ENCODE measurements at places on chromosomes 5 and 9.
A peak's percentile ranks its signal among the peaks of the same experiment; 100 is the strongest.

GRCh38 chr9:124860582-124861341, 995 bp downstream of the RPL35 start:
- no peak for DNase-seq

- DNase-seq, result no peak
These were observed 221.3 kb downstream of the TRIM36 start for GRCh38 chr5:114948363-114948762.

- no peak for DNase-seq
These were observed 42.4 kb downstream of the CWC27 start for GRCh38 chr5:64811050-64811640.

DNA sequence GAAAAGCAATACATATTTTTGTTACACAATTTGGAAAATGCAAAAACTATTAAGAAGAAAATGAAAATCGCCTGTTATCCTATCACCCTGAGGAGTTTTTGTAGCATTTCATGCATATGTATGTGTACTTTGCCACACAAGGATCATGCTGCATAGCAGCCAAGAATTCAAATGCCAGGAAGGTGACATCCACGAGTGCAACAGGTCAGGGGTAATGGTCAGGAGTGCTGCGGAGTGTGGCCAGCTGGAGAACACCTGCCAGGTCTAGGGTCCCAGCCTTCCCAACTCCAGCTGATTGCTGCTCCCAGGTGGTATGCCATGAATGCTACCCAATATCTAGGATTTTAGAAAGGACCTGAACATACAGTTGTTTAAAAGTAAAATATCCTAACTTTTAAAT, 617.1 kb downstream of the PRELID2 start:
- DNase-seq, result no peak

DNA sequence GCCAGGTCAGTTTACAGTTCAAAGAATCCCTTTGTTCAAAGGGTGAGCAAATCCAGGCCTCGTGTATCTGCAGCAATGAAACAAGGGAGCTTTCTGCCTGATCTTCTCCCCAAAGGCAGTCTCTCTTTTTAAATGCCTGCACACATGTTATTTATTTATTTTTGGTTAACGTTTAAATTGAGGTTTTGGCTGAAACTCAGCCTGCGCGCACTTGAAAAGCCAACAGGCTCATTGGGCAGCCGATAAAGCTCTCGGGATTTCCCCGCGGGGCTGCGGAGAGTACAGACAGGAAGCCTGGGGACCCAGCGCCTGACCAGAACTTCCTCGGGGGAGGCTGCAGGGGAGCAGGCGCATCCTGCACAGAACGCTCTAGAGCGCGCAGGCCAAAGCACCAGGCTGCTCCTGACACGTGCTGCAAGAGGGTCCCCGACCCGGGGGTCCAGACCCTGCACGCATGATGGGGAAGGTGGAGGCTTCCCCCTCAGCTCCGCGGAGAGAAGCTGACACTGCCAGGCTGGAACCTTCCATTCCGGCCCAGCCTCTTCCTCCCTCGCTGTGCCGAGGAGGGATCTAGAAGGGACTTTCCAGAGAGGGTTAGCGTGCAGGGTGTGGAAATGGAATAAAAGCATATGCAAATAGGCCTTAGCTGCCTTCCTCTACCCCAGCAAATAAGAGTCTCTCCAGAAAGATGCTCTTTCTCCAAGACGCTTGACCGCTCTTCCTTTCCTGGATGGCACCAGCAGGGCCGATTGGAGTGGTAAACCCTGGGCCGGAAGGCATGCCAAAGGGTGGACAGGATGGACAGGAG, 46.1 kb downstream of the PTTG1 start:
- peak; percentile 63 for DNase-seq

GRCh38 chr5:152151940-152152339, 227.3 kb upstream of the GLRA1 start:
- no peak for DNase-seq

DNA sequence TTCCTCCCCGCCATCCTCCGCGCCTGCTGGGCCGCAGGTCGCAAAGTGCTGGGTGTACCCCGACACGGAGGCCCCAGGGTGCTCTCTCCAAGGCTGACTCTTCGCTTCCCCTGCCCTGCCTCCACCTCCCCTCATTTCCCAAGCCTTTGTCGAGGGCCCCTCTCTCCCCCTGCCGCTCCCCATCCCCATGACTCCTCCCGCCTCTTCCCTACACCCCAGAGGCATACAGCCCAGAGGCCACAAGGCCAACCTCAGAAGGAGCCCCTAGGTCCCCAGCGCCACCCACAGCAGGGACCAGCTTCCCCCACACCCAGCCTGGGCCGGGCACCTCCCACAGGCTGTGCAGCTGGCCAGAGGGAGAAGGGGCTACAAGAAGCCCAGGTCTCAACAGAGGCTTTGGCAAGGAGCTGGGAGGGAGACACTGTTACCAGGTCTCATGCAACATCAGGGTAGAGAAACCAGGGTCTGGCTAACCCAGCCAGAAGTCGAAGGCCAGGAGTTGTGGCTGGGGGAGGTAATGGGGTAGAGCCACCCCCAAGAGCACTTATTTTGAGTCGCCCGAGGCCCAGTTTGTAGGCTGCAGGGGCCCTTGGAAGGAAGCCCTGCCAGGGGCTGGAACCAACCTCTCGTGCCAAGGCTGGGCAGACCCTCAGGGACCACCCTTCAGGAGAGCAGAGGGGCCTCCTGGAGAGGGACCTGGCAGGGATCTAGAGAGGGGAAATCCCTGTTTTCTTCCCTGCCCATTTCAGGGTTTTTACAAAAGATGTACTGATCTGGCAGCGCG, 24.5 kb upstream of the SARDH start:
- DNase-seq, result no peak

DNA sequence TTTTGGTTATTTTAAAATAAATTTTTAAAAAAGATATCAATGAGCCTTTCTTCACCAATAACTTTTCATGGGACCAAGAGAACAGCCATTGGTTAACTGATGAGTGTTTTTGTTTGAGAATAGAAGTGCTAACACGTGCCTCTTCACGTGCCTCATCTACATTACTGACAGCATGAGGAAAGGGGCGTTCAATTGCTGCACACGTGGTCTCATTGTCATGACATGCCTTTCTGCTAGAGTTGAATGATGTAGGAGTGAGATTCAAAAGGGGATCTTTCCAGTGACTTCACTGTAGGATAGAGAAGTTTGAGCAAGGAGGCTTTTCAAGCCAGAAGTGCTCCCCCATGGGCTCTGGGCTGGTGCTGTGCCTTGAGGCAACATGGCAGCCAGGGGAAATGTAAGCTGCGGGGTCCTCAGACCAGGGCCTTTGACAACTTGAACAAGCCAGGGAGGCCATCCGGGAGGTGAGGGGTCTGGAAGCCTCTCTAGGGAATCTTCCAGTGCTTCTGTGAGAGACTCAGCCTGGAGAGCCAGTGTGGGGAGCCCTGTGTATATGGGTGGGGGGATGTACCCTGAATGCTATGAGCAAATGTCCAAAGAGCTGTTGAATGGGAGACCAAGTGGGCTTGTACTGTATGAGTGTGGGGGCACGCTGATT, 51.2 kb upstream of the FSTL4 start:
- DNase-seq, result no peak

DNA sequence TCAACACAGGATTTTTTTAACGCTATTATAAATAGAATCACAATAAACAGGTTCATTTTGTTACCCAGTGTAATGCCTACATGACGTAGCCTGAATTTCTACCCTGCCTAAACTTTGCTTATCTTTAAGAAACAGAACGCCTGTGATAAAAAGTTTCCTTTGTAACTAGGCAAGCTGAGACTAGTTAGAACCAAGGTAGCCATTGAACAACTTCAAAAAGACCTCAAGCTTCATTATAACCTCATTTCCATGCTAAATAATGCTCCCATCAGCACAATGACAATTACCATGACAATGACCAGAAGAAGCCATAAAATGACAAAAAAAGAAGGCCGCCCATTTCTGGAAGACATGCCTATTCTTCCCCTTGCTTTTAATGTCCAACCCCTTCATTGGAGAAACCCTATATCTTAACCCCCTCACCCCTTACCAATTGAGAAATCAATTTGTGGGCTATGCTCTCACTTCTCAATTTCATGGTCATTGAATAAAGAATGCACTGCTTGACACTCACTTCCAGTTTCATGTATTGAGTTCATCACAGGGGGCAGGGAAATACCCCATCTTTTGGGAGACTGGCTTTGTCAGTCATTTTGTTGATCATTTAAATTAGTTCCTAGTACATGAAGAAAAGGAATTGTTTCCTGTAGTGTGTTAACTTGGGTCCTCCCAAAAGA, 276.8 kb downstream of the MCTP1 start:
- no peak for DNase-seq

- no peak for DNase-seq
These were observed 8.2 kb downstream of the SLC23A1 start for GRCh38 chr5:139374909-139375308.

- no peak for DNase-seq
These were observed 18.5 kb downstream of the MATR3 start for GRCh38 chr5:139312075-139312474.

DNA sequence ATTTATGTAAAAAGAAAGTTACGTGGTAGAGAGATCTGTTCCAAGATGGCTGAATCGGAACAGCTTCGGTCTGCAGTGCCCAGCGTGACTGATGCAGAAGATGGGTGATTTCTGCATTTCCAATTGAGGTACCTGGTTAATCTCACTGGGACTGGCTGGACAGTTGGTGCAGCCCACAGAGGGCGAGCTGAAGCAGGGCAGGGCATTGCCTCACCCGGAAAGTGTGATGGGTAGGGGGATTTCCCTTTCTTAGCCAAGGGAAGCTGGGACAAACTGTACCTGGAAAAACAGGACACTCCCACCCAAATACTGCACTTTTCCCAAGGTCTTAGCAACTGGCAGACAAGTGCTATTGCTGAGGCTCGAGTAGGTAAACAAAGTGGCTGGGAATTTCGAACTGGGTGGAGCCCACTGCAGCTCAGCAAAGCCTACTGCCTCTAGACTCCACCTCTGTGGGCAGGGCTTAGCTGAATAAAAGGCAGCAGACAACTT, 13.1 kb upstream of the HSD17B4 start:
- no peak for DNase-seq

- no peak for DNase-seq
These were observed 574.7 kb upstream of the MEF2C start for GRCh38 chr5:89457411-89458331.

DNA sequence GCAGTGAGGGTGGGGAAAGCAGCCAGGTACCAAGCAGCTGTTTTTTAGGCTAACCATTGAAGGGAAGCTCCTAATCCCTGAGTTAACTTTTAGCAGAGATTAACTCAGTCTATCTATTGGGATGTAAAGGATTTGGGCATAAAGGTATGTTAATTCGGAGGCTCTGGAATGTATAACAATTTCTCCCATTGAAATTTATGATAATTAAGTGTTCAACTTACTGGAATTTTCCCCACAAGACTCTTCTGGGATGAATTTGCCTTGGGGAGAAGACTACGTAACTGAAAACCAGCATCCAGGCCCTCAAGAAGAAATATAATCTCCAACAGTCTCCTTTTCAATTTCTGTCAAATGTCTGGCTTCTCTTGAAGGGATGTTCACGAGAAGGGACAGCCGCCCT, 23.6 kb downstream of the ZFP62 start:
- no peak for DNase-seq

GRCh38 chr5:129271308-129271707, 176.8 kb downstream of the ISOC1 start:
- no peak for DNase-seq

- peak; percentile 37 for DNase-seq
These were observed 4.8 kb downstream of the ATP6V1G1 start for GRCh38 chr9:114592356-114592755.

GRCh38 chr5:158619083-158619788, 480.5 kb downstream of the EBF1 start:
- DNase-seq, result no peak

GRCh38 chr9:119252671-119253299, 116.5 kb downstream of the BRINP1 start:
- no peak for DNase-seq

GRCh38 chr5:91307048-91307447, 76.1 kb downstream of the ARRDC3 start:
- DNase-seq, result no peak

- DNase-seq, result no peak
These were observed 166.7 kb downstream of the ZDHHC21 start for GRCh38 chr9:14526504-14526903.

DNA sequence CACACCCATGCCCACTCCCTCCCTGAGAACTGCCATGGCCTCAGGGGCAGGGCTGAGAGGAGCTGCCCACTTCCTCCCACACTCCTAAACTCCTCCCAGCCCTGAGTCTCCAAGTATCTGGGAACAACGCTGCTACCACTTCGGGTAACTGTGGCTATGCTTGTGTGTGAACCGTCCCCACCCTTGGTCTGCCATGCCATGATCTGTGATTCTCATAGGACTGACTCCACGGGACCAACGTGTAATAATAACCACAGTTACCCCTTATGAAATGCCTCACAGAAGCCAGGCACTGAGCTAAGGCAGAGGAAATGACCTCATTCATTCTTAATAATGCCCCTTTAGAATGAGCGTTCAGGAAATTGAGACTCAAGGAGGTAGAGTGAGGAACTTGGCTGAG, 103.9 kb upstream of the SMIM23 start:
- DNase-seq, result no peak

- DNase-seq, result no peak
These were observed 674.5 kb downstream of the CETN3 start for GRCh38 chr5:89735082-89735481.

GRCh38 chr5:170491479-170491878, 12.3 kb upstream of the KCNIP1 start:
- no peak for DNase-seq

- no peak for DNase-seq
These were observed 186.1 kb upstream of the PRLR start for GRCh38 chr5:35416217-35416988.

DNA sequence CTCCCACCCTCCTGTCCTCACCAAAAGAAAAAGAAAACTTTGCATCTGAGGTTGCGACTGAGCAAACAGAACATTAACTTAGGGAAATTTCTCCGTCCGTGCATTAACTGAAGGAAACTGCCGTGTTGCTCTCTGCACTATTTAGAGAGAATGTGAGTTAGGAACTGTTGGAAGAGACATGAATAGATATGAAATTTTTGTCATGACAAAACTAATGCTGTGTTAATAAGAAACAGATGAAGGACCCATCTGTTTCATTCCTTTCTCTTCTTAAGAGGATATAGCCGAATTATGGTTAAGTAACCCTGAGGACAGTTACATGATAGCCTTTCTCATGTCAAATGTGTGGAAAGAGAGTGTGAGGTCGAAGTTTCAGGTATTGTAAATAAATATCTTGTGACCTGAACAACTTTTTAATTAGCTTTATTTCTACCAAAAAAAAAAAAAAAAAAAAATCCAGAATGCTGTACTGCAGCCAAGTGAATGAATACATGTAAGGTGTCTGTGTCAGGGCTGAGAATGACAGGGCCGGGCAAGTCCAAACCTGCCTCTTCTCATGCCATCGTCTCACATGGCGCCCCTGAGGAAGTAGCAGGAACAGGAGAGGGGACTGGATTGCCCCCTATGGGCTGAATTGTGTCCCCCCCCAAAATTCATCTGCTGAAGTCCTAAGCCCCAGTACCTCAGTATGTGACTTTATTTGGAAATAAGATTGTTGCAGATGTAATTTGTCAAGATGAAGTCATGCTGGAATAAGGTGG, 35.6 kb upstream of the ANKRD33B start:
- DNase-seq, result no peak

- DNase-seq, result no peak
These were observed 29.6 kb downstream of the EHMT1 start for GRCh38 chr9:137648396-137648795.

- DNase-seq, result no peak
These were observed 11.1 kb upstream of the LCP2 start for GRCh38 chr5:170308686-170309085.

Measured in T-helper 17 cell (primary cell).